Stimulated activated CD4-positive, alpha-beta T cell treated with anti-CD3 and anti-CD28 coated beads, TNF-alpha, amount 100 ng/mL, for 1 hour (primary cell): ENCODE measurements at places on chromosomes 3 and 15.

DNA sequence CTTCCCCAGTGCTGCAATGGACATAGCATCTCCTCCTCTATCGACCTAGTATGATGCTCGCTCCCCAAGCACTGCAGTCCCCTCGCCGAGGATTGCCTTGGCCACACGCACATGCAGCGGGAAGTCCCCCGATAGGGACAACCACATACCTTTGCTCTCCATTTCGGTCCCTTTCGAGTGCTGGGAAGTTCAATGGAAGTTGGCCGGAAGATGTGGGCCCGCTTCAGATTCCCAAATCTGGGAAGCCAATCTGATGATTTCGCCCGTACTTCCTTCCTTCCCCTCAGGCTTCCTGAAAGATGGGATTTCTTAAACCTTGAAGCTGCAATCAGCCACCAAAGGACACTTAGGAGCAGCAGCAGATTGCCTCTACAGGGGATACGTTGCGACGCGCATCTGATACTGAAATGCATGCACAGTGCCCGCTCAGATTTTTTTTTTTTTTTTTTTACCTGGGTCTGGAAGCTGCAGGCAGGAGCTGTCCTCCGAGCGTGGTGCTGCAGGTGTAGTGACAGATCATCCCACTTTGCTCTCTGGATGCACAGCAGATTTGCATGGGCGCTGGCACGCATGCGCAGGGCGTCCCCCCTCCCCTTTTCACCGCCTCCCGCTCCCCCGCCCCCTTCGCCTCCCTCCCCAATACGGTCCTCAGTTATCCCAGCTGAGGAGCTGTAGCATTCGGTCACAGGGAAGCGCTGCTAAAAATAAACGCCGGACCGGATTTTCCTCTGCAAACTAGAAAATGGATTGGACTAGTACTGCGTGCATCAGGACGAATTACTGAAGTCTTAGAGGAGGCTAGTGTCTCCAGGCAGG lies at the start of gene FGF12:
FGF12 (minus strand) TSS at position 510 of the 816 bp plus-strand sequence.
- no peak for DNase-seq

DNA sequence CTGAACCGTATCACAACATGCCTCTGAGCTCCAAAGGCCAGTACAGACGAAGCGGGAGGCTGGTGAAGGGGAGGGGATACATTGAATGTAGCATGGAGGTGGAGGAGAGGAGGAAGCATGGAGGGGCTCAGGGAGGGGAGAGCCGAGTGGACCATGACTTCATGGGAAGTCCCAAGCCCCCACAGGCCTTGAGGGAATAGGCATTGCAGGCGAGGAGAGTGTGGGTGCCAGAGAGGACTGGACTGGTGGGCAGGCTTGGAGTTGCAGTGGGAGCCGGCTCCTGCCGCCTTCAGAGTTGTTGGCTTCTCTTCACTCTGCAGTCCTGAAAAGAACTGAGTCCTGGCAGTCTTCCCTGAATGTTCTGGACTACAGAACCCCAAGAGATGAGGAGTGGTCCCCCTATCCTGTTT lies 3.3 kb upstream of the RNU6-1 start:
- no peak for DNase-seq

GRCh38 chr3:72310419-72311380 lies 525.8 kb upstream of the PROK2 start:
- no peak for DNase-seq

DNA sequence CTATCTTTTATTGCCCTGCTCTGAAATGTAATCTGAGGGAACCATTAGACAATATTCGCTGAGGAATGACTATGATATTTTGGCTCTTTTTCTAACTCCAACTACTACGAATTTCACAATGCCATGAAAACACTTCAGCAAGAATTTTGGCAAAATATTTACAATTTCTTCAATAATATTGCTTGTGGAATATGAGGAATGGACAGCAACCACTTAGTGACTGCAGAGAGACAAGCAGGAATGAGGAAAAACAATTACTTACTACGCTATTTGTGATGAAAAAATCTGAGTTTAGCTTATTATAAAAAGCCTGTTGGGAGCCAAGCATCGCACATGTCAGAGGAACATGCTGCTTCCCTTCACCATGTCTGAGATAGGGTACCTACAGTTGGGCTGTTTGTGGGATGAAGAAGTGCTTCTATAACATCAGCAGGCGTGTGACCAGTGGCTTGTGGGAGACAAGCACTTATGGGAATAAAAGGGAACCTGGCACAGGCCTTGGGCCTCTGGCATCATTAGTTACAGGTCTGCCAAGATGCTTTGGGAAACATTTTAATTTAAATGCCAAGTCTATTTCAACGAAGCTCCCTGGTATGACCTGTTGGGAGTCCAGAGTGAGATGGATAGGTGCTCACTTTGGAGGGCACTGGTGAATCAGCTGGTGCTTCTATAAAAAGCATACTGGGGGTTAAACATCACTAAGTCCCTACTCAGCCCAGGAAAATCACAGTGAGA lies 2.7 kb upstream of the PLCL2 start:
- no peak for DNase-seq

DNA sequence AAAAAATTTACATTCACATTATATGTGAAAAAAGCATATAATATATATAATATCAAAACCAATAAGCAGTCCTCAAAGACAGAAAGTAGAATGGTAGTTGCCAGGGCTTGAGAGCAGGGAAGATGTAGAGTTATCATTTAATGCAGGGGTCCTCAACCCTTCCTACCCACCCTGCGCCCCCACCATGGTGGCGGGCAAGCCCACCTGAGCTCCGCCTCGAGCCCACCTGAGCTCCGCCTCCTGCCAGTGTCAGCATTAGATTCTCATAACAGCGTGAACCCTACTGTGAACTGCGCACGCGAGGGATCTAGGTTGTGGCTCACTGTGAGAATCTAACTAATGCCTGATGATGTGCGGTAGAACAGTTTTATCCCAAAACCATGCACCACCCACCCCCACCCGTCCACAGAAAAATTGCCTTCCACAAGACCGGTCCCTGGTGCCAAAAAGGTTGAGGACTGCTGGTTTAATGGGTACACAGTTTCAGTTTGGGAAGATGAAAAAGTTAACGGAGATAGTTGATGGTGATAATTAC lies 3.0 kb downstream of the TRIM59 start:
- no peak for DNase-seq

- no peak for DNase-seq
Measured at GRCh38 chr3:150410311-150411105, 2.4 kb downstream of the TSC22D2 start.

- DNase-seq: no peak
Measured at GRCh38 chr15:31993062-31993461, 37.3 kb upstream of the CHRNA7 start.

GRCh38 chr3:190853464-190853863 lies 9.0 kb downstream of the GMNC start:
- DNase-seq: no peak
